ENCODE measurements at places on chromosomes 16 and 17.

- no peak for DNase-seq
These were observed 24.8 kb downstream of the CYB5D2 start for GRCh38 chr17:4167786-4168185.

GRCh38 chr16:380762-381011 lies 1.1 kb downstream of the PGAP6 start:
- no peak for DNase-seq

DNA sequence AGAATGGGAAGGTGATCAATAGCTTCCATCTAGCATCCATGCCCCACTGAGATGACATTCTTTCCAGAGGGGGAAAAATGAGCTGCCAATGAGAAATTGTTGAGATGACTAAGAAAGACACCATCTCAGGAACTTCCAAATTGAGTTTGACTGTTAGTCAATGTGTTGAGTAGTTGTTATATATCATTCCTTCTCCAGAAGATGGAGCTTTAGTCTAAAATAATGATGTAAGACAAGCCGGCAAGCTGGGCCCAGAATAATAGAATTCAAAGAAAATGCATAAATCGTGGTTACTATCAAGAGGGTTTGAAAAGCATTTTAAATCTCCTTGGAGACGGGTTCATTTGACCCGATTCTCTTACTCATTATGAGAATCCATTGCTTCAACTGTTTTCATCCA lies 71.0 kb upstream of the ATF7IP2 start:
- DNase-seq, result no peak

DNA sequence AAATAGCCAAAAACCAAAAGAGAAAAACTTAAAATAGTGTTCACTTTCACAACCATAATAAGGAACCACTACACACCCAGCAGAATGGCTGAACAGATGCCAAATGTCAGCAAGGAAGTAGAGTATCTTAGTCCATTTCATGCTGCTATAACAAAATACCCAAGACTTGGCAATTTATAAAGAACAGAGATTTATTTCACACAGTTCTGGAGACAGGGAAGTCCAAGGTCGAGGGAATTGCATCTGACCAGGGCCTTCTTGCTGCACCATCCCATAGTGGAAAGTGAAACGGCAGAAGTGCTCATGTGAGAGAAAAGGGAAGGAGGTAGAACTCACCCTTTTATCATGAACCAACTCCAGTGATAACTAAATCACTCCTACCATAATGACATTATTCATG lies 33.8 kb upstream of the CCL22 start:
- no peak for DNase-seq

DNA sequence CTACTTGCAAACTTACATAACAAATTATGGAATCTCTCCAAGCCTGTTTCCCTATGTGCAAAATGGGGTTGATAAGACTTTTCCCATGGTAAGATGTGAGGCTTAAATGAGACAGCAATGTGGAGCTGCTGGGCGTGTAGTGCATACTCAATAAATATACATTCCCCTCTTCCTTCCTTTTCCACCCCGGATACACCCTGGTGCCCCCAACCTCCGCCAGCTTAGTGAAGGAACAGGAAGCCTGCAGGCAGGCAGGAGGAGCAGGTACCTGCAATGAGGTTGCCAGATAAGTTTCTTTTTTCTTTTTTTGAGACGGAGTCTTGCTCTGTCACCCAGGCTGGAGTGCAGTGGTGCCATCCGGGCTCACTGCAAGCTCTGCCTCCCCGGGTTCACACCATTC lies 14.9 kb downstream of the C17orf50 start:
- DNase-seq, result no peak

DNA sequence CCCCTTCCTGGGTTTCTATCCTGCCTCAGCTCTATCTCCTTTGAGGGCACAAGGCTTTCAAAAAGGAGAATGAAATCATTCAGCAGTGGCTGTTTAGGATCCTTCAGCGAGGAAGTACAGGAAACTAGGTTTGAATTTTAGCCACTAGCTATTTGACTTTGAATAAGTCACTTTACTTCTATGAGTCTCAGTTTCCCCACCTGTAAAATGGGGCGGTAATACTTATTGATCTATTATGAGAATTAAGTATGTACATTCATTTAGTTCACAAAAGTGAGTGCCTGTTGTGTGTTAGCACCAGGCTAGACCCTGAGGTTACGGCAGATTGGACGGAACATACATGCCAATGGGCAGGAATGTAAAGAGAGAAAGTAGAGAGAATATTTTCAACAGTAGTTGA lies 6.6 kb downstream of the CDH1 start:
- no peak for DNase-seq

DNA sequence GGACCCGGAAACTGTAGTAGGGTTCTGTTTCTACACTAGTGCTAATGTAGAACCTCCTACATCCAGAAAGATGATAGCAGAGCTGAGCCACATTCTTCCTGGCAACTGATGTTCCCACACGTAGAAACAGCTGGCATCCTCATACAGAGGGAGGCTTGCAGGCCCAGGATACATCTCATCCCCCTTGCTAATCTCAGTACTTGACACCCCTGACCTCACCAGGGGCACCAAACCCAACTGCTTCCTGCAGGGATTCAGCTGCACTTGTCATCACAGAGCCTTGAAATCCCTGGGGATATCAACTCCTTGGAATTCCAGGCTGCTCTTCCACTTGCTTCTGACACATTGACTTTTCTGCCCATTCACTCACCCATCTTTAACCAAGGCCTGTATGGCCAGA lies 75.2 kb upstream of the HSBP1 start:
- DNase-seq, result no peak

DNA sequence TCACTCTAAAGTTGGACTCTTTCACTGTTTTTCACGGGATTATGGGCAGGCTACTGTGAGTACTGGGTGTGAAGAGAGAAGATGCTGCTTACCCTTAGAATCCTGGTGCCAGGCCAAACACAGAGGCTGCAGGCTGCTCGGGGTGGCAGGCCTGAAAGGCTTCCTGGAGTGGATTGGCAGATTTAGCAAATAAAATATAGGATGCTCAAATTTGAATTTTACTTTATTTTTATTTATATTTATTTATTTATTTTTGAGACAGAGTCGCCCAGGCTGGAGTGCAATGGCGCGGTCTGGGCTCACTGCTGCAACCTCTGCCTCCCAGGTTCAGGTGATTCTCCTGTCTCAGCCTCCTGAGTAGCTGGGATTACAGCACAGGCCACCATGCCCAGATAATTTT lies 14.9 kb upstream of the STAC2 start:
- DNase-seq, result no peak

DNA sequence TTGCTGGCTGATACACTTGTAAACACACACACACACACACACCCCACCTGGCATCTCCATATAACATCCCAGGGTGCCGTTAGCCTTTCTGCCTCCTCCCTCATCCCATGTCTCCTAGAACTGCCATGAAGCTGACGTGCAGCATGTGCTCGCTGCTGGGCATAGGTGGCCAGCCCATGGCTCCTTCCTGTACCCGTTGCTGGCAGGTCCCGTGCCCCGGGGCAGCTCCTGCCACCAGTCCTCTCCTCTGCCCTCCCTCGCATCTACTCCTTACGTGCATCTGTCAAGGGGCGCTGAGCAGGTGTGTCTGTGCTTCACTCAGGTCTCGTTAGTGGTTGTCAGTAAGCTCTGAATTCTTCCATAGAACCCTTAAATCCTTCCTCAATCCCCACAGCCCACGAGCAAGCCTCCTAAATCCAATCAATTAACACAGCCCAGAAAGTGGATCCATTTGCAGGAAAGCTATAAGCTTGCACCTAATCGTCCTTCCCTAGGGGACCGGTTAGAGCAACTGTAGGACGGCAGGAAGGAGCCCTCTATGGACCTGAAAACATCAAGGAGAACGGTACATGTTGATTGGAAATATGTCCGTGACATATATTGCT lies 218.1 kb upstream of the FOXF1 start:
- DNase-seq, result no peak

DNA sequence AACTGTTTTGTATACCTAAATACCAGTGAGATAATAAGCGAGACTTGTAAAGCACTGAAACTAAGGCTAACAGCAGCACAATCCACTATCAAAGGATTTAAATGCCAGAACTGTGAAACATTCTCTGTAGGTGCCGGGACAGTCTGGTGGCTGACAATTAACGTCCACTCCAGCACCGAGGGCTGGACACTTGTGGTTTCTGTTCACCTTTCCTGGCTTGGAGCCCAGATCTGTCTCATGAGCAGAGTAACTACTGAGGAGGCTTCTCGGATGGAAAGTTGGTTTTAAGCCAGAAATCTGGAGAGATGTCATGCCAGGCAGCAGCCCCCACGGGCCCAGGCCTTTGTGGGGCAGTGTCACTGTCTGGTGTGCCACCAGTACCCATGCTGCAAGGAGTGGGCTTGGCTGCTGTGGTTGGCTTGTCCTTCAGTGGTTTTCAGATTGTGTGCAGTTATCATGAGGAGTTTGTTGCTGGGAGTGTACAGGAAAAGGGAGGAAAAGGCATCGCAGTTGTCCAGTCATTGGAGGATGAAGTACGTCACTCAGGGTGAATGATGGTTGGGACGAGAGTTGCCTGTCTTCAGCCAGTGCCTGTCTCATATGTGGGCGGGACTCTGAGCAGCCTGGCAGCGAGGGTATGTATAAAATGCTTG lies 35.5 kb downstream of the UBN1 start:
- DNase-seq, result no peak

- DNase-seq, result peak; percentile 28
These were observed 542 bp downstream of the KLHL36 start for GRCh38 chr16:84648595-84649510.

- DNase-seq, result no peak
These were observed 3.6 kb downstream of the MAPK3 start for GRCh38 chr16:30119428-30119827.

DNA sequence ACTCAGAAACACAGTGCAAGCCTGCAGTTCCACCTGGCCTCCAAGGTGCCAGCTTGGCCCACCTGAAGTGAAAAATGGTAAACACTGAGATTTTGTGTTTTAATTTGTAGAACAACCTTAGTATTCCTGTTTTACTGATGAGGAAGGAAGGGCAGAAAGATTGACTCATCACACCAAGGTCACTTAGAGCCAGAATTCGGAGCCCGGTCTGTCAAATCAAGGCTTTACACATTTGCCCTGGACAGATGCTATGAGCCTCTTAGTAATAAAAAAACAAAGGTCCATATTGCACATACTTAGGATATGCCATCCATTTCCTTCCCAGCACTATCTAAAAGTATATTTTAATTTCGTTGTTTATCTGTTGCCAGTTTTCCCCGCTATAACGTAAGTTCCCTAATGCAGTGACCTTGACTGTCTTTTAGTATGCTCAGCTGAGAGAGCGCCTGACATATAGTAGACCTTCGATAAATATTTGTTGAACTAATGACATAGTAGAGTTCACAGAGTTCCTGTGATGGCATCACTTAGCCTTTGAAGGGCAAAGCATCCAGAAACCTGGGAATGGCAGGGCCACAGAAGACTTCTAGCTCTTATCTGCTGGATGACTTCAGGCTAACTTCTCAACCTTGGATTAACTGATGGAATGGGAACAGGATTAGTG lies 7.2 kb upstream of the TBKBP1 start:
- no peak for DNase-seq

DNA sequence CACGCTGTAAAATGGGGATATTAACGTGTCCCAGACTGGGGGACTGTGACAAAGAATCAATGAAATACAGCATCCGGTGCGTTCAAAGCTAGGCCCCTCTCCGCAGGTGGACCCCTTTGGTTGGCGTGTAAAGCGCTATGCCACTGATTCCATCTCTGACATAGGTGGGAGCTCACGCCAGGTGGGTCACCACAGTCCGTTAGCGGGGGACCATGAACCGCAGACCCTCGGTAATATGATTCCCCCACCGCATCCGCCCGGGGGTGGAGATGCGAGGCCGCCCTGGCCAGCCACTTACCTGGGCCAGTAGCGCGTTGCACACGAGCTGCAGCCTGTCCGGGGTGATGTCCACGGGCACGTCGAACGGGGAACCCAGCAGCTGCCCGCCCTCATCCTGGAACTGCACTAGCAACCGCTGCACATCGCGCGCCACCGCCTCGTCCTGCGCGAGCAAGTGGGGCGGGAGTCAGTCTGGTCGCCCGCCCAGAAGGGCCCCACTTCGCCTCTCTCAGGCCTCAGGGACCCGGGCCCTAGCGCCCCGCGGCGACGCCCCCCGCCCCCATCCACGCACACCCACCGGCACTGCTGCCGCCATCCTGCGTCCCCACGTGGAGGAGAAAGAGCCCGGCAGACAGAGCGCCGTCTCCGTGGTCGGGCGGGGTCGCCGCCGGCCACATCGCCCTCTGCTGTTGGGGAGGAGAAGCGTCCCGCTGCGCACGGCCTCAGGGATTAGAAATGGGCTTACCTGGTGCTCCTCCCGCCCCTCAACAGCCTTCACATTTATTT lies at the start of gene NLE1:
TSS of gene NLE1 (minus strand) at position 623 of the 786 bp plus-strand sequence. CDS start at position 595, 28 bp downstream.
- DNase-seq, result peak; percentile 72

DNA sequence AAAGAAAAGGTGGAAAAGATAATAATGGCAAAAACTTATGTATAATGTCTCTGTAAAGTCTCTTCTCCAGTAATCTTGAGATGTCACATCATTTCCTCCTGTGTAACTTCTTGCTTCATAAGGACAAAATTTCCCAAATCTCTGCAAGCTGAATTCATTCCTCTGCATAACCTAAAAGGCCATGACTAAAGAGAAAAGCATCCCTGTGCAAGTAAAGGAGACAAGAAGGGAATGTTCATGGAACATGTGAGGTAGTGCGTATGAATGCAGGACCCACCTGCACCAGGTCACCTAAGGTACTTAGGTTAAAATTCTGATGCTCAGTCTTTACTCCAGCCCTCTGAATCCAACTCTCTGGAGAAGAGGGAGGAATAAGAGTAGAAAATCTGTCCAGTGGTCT lies 46.9 kb upstream of the NLK start:
- no peak for DNase-seq

DNA sequence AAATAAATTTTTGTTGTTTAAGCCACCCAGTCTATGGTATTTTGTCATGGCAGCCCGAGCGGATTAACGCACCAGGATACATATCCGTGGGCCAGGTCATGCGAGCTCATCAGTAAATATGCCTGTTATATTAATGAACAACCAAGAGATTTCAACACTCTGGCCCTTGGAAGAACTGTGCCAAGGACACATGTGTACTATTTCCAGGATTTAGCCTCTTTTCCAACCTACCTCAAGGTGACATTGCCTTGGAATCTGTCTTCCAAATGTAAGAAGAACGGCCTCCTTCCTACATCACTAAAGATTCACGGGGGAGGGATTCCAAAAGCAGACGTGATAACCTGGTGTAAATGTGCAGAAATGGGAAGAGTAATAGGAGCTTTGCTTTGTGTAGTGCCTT lies 72.8 kb upstream of the DYNLRB2 start:
- no peak for DNase-seq

DNA sequence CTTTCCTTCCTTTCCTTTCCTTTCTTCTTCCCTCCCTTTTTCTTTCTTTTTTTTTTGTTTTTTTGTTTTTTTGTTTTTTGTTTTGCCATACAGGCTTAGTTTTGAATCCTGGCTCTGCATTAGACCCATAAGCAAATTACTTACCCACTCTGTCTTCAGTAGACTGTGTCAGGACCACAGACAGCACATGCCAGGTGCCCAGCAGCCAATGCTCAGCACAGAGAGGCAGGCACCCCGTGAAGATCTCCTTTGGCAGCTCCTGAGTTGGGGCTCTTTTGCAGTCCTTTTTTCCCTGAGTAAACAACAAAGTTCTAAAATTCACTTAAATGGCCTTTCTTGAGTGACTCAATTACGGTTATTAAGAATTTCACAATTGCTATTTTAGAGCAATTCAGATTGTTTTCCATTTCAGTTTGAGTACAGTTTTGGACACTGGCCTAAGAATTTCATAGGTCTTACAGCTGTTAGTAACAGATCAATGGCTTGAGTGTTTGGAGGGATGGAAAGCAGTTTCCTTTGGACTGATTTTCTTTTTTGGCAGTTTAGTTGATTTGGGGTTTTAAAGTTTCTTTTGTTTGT lies 26.2 kb upstream of the SLC5A11 start:
- no peak for DNase-seq

GRCh38 chr17:82602487-82602886 lies 45.8 kb downstream of the WDR45B start:
- no peak for DNase-seq

GRCh38 chr17:46770818-46771560 lies 47.5 kb downstream of the WNT3 start:
- no peak for DNase-seq

All from T-helper 22 cell (primary cell).